Upper lobe of right lung (tissue), 1 donor: ENCODE measurements at places on chromosomes 7 and 10.

- DNase-seq = no peak
These were observed 119.8 kb downstream of the PRPF18 start for GRCh38 chr10:13706604-13707003.

DNA sequence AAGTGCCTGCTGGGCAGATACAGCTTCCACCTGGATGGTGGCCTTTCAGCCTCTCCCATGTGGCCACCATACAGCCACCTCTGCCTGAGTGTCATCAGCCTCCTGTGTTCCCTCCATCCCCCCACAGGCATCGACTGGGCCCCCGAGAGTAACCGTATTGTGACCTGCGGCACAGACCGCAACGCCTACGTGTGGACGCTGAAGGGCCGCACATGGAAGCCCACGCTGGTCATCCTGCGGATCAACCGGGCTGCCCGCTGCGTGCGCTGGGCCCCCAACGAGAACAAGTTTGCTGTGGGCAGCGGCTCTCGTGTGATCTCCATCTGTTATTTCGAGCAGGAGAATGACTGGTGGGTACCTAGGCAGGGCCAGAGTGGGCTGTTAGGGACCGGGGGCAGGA lies 13.4 kb downstream of the ARPC1B start:
- DNase-seq = no peak

DNA sequence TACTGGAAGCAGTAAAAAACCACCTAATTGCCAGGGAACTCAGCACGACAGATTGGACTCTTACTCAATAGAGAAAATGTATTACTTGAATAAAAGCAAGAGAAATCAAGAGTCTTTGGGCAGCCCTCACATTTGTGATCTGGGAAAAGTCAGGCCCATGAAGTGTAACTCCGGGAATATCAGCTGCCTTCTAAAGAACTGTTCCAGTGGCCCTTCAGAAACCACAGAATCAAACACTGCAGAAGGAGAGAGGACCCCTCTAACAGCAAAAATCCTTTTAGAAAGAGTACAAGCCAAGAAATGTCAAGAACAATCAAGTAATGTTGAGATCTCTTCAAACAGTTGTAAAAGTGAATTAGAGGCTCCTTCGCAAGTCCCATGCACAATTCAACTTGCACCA lies 540.0 kb upstream of the TEX47 start:
- DNase-seq = no peak

DNA sequence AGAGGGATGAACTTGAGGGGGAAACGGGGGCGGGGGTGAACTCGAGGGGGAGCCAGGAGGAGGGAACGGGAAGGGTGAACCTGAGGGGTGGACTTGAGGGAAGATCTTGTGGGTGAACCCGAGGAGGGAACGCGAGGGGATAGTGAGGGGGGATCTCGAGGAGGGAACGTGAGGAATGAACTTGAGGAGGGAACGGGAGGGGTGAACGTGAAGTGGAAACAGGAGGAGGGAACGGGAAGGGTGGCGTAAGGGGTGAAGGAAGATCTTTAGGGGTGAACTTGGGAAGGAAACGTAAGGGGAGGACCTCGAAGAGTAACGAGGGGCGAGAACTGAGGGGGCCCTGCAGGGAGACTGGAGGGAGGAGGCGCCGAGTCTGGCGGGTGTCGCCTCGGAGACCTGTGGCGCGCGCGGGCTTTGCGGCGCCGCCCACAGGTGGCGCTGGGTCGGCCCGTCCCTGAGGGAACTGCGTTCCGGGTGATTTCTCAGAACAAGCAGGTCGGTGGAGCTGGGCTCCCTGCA lies 651 bp downstream of the MYO3A start:
- DNase-seq = peak; percentile 67

DNA sequence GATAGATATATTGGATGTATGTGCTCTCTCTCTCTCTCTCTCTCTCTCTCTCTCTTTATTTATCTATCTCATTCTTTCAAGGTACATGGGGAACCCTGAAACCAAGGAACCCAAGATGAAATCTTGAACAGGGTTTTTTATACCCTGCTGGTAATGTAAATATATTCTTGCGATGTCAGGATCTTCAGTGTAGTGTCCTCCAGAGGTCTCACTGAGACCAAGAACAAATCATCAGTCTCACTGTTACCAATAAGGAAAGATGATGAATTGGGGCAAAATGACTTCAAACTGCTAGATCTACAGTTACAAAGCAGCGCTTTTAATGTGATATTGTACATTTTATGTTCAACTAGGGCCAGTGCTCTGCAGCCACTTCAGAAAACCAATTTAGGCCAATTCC lies 423.5 kb downstream of the ANKRD7 start:
- DNase-seq = no peak

DNA sequence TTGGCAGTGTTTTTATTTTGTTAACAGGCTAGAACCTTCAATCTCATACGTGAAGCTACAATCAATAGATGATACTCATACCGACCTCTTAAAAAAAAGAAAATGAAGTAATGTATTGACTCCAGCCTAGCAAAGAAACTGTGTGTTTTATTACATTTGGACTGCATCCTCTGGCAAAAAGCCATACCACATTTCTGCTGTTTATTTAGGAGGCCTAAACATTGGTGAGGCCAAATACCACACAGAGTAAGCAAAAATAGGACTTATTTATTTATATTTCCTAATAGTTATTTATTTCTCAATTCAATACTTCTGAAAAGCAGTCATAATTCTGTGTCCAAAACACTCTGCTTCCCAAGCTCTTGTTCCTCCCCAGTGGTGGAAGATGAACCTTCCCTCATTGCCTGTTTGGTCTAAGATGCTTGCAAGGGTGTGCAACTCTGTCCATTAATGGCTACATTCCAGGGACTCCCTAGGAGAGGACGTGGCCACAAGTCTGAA lies 398.8 kb upstream of the KLF6 start:
- no peak for DNase-seq

DNA sequence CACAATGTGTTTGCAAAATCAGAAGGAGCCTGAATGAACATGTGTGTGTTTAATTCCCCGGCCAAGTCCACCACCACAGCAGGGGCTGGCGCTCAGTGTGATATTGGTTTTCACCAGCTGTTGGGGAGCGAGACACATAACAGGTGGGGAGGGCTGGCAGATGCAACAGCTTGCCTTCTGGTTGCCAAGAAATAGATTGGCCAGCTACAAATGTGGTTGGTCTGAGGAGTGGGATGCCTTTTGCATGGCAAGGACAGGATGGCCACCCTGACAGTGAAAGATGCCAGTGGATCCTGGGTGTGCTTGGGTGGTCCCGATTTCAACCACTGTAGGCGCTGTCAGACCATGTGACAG lies 292.5 kb upstream of the FZD8 start:
- DNase-seq = no peak

DNA sequence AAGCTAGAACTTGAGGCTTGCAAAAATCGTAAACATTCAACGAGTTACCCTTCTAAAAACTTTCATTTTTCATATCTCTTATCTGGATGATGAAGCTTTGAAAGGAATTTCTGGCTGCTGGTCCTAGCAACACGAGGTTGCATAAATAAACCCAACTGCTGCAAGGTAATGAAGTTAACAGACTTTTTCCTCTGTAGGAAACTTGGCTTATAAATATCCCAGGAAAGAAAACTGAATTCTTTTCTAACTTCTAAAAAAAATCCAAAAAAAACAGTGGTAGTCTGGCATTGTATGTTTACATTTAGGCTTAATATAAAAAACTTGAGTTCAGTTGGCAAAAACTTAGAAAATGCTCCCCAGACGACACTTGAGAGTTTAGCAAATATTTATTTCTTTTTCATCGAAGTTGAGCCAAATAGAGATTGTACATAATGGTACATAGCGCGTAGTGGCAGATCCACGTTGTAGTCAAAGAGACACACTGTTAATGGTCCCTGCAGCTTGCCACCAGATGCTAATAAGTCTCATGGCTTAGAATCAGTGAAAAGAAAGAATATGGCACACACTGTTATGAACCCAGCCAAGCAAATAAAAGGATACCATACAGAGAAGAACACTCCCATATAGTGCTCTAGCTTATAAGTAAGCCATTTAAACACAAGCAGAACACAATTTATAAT lies 200.3 kb upstream of the PCLO start:
- no peak for DNase-seq

- no peak for DNase-seq
These were observed 71.6 kb downstream of the THSD7A start for GRCh38 chr7:11760372-11760771.
